ENCODE measurements at places on chromosomes 4 and X. TPM values are rescaled to one million over a fixed set of nuclear protein-coding genes. Genes with fewer than 3 reads are reported as not detected.
A peak's percentile ranks its signal among the peaks of the same experiment; 100 is the strongest.

DNA sequence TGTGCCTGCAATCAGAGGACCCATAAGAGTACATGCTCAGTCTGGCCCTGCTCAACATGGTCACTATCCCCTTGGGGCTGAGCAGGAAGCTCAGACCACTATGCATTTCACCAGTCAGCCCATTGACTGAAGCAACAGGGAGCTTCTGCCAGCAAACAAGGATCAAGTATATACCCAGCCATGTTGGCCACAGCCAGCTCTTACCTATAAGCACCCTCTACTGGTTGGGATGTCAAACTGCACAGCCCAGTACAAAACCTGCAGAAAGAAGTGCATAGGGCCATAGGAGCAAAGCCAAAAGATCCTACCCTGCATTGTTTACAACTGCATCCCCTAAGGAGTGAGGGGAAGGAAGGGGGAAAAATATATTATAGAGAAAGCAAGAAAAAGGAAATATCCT, 214.4 kb upstream of the CPEB2 start:
- no peaks in the 10 kb centered on the region for H3K27me3 ChIP-seq
- H3K4me1 ChIP-seq = peaks cover 1% of the 10 kb centered on the region
- no peak overlapping the region for H3K27ac ChIP-seq
- DNase-seq = no peak
- H3K4me3 ChIP-seq = no peak overlapping the region
- H3K36me3 ChIP-seq = no peaks in the 10 kb centered on the region

DNA sequence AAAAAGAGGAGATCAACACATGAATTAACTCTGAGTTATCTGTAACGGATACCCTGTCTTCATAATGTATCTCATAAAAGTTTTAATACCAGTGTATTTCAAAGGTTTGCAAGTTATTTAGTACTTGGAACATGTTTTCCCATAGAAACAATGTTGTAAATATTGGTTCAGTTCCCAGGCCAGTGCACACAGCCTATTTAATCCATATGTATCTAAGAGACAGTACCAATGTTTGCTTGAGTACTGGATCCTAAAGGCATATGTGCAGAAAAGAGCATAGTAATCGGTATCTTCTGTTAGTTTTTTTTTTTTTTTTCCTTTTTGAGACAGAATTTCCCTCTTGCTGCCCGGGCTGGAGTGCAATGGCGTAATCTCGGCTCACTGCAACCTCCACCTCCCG, 46.1 kb downstream of the SLIT2 start:
- H3K27ac ChIP-seq = no peak overlapping the region
- no peak overlapping the region for H3K4me3 ChIP-seq
- DNase-seq = no peak
- H3K4me1 ChIP-seq = no peaks in the 10 kb centered on the region
- H3K27me3 ChIP-seq = no peaks in the 10 kb centered on the region

DNA sequence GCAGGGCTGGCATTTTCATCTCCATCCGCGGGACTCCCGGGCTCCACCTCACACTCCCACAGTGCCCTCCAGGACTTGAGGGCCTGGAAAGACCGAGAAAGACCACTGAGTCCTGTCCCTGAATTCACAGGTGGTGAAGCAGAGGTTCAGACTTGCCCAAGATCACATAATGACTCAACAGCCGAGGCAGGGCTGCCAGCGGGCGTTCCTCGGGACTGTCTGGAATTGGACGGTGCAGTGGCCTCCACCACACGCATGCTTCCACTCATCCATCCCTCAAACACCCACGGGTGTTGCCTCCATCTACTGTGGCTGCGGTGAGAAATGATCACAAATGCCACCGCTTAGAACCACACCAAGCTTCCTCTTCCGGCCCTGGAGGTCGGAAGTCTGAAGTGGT, 6.9 kb upstream of the ADRA2C start:
- peaks cover under 1% of the 10 kb centered on the region for H3K27me3 ChIP-seq
- DNase-seq = no peak
- H3K4me1 ChIP-seq = no peaks in the 10 kb centered on the region
- no peaks in the 10 kb centered on the region for H3K36me3 ChIP-seq

GRCh38 chr4:1368421-1369090, 21.5 kb downstream of the UVSSA start:
- peak; percentile 25 for DNase-seq
- H3K4me3 ChIP-seq = no peak overlapping the region
- H3K4me1 ChIP-seq = no peaks in the 10 kb centered on the region
- H3K27me3 ChIP-seq = no peaks in the 10 kb centered on the region
- no peaks in the 10 kb centered on the region for H3K36me3 ChIP-seq

Gene NMU
- total RNA-seq = not detected

- H3K27me3 ChIP-seq = peaks cover 2% of the 10 kb centered on the region
- no peak overlapping the region for H3K27ac ChIP-seq
- H3K4me3 ChIP-seq = no peak overlapping the region
- no peaks in the 10 kb centered on the region for H3K36me3 ChIP-seq
These were observed 128.2 kb upstream of the RASGEF1B start for GRCh38 chr4:81599742-81600380.

Gene FGFR3
- not detected for total RNA-seq

Gene MAP3K15
- 0.43 TPM for total RNA-seq

Gene DOK7
- not detected for total RNA-seq

GRCh38 chrX:45775468-45775867, 574.8 kb upstream of the DIPK2B start:
- peaks cover 21% of the 10 kb centered on the region for H3K36me3 ChIP-seq
- DNase-seq = no peak
- H3K27me3 ChIP-seq = no peaks in the 10 kb centered on the region
- peaks cover 39% of the 10 kb centered on the region for H3K4me1 ChIP-seq
- H3K27ac ChIP-seq = no peak overlapping the region
- no peak overlapping the region for H3K4me3 ChIP-seq

DNA sequence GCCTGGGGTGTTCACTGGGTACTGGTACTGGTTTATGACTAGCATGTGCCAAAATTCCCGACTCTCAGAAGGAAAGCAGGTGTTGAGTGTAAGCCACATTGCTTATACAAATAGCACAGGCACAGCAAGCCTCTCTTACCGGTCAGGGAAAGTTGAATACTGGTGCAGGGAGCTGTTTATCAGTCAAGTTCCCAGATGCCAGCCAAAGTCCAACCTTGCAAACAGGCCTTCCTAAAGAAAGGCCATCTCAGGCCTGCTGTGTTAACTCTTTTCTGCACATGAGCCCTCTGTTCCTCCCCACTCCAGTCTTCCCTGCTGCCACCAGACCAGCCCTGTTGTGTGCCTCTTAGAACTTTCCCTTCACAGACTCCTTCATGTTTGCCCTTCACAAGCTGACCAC, 34.2 kb downstream of the PKD2 start:
- no peak overlapping the region for H3K27ac ChIP-seq
- no peaks in the 10 kb centered on the region for H3K27me3 ChIP-seq
- H3K4me1 ChIP-seq = no peaks in the 10 kb centered on the region

DNA sequence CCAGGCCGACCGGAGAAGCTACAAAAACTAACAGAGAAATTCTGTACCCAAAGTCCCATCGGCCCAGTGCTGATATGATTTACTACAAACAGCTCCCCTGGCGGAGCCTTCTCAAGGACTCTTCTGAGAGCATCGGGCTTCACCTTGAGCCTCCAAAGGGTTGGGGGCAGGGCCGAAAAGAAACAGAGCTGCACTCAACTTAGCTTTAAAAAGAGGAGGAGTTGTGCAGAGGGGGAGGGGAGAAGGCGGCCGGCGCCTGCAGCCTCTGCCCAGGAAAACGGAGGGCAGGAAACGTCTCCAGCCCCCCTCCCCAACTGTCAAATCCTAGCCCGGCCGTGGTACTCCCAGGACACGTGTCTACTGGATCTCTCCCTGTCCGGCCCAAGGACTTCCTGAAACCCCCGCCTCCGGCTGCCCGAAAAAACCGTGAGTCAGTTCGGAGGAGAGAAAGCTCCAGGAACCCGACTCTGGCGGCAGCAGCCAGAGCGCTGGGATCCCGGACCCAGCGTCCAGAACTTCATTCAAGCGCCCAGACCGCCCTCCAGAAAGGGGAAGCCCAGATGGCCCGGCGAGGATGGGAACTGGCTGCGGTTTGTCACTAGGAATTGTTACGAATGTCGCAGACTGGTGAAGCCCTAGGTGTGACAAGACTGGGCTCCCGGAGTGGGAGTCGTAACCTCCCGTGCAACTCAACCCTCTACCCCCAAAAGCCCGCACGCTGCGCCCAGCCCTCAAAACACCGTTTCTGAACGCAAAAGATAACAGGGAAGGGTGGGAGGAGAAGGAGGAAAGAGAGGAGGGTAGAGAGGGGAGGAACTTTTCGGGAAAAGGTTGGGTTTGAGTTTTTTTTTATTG, 973 bp downstream of the ADAMTS3 start:
- H3K27ac ChIP-seq = no peak overlapping the region
- peaks cover 42% of the 10 kb centered on the region for H3K27me3 ChIP-seq
- H3K36me3 ChIP-seq = no peaks in the 10 kb centered on the region
- H3K4me3 ChIP-seq = peak overlapping the region; percentile 42
- DNase-seq = peak; percentile 27
- peaks cover 6% of the 10 kb centered on the region for H3K4me1 ChIP-seq

DNA sequence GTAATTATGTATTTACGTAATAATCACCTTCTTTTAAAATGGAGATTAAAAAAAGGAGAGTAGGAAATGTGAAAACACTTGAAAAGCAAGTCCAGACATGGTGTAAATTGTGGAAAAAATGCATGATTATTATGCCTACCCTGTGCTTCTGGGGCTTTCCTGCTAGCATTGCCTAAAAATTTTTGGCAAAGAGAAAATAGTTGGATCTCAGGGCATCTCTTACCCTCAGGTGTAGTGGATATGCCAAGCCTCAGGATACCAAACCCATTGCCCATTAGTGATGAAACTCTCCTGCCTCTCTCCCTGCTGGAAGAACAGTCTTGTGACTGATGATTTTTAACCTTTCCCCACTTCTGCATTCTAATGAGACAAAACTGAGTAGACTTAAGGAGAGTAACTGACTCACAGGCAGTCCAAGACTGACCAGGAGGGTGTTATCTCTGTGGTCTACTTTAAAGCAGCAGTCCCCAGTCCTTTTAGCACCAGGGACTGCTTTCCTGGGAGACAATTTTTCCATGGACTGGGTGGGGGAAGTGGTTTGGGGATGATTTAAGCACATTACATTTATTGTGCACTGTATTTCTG, 174.6 kb downstream of the ZNF330 start:
- no peak overlapping the region for H3K4me3 ChIP-seq
- H3K4me1 ChIP-seq = no peaks in the 10 kb centered on the region
- no peak overlapping the region for H3K27ac ChIP-seq
- H3K36me3 ChIP-seq = no peaks in the 10 kb centered on the region
- no peak for DNase-seq

DNA sequence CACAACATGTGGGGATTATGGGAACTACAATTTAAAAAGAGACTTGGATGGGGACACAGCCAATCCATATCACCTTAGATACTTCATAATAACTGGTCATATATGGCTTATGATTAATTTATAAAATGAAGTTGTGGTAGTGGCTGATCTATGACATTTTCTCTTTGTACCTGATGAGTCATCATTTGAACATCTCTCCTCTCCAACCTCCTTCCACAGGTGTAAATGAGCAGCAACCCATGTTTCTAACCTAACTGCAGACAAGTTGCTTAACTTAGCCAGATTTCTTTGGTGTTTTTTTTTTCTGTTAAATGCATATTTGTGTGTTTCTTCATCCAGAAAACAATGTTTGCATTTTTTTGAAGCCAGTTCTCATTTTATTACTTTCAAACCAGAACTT, 42.6 kb downstream of the SPANXA2 start:
- no peak overlapping the region for H3K27ac ChIP-seq
- DNase-seq = no peak
- no peaks in the 10 kb centered on the region for H3K36me3 ChIP-seq
- H3K4me3 ChIP-seq = no peak overlapping the region
- H3K27me3 ChIP-seq = no peaks in the 10 kb centered on the region

Gene SH3D19
- total RNA-seq = not detected

DNA sequence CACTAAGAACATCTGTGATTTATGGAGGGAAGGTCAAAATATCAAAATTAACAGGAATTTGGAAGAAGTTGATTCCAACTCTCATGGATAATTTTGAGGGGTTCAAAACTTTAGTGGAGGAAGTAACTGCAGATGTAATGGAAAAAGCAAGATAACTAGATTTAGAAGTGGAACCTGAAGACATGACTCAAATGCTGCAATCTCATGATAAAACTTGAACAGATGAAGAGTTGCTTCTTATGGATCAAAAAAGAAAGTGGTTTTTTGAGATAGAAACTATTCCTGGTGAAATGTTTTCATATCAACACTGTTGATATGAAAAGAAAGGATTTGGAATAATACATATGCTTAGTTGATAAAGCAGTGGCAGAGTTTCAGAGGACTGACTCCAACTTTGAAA, 9.7 kb downstream of the TMPRSS11F start:
- no peaks in the 10 kb centered on the region for H3K36me3 ChIP-seq
- no peak for DNase-seq
- H3K4me1 ChIP-seq = no peaks in the 10 kb centered on the region
- no peak overlapping the region for H3K27ac ChIP-seq
- H3K27me3 ChIP-seq = no peaks in the 10 kb centered on the region
- no peak overlapping the region for H3K4me3 ChIP-seq

DNA sequence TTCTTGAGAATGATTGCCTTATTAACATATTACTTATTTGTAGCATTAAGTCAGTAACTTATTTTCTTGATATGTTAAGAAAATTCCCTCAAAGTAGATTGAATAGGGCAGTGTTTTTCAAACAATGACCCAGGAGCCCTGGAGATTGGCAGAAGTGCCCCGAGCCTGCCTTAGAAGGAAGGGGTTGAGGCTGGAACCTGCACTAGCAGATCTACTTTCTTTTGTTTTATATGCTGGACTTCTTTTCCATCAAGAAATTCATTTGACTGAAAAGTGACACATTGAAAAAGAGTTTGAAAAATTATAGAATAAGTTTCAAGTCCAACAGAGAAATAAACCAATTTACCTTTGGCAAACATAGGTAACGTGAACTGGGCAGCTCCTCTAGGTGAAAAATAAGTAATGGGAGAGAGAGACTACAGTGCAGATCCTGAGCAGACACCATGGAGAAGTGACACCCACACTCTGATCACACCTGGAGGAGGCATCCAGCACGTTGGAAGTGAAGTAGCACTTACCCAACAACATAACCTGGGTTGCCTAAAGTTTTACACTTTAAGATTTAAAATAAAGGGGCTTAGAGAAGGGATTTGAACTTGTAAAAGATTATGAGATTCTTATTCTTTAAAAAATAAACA, 18.6 kb downstream of the ARSJ start:
- H3K36me3 ChIP-seq = peaks cover 3% of the 10 kb centered on the region
- DNase-seq = no peak
- H3K27me3 ChIP-seq = peaks cover 2% of the 10 kb centered on the region
- no peak overlapping the region for H3K4me3 ChIP-seq

GRCh38 chrX:18941896-18942295, 42.0 kb downstream of the PHKA2 start:
- DNase-seq = no peak
- no peak overlapping the region for H3K27ac ChIP-seq
- H3K4me3 ChIP-seq = no peak overlapping the region

- H3K4me3 ChIP-seq = no peak overlapping the region
- no peak overlapping the region for H3K27ac ChIP-seq
- no peak for DNase-seq
- peaks cover 4% of the 10 kb centered on the region for H3K4me1 ChIP-seq
- peaks cover 16% of the 10 kb centered on the region for H3K27me3 ChIP-seq
These were observed 44.3 kb upstream of the PPP2R3B start for GRCh38 chrX:431056-431455.

Gene POU4F2
- total RNA-seq = not detected

GRCh38 chr4:102725229-102725628, 35.5 kb downstream of the MANBA start:
- H3K4me1 ChIP-seq = no peaks in the 10 kb centered on the region
- no peak overlapping the region for H3K4me3 ChIP-seq
- H3K27me3 ChIP-seq = peaks cover 1% of the 10 kb centered on the region
- peaks cover 43% of the 10 kb centered on the region for H3K36me3 ChIP-seq
- no peak for DNase-seq

- no peak overlapping the region for H3K27ac ChIP-seq
- peaks cover 8% of the 10 kb centered on the region for H3K4me1 ChIP-seq
- no peak overlapping the region for H3K4me3 ChIP-seq
- no peaks in the 10 kb centered on the region for H3K27me3 ChIP-seq
- peaks cover 23% of the 10 kb centered on the region for H3K36me3 ChIP-seq
These were observed 101.9 kb downstream of the FBXW7 start for GRCh38 chr4:152434011-152434410.

Gene PABPC4L
- not detected for total RNA-seq
